ENCODE measurements at places on chromosomes 12 and 14.

DNA sequence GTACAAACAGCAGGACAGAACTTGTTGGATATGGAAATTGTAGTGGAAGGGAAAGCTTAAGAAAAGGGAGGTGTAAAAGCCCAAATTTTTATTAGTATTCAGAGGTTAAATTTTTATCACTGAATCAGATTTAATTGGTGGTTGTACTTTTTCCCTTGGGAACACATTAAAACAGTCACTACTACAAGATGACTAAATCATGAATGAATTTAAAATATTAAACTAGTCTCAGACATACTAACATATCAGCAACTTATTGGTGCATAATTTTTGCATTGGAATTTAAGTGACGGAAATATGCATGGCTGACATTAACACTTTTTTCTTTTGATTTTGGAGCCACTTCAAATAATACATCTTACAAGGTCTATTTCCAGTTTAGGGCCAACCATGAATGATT is 27.6 kb downstream of the SAMD4A start:
- no peak for DNase-seq

- DNase-seq: no peak
Observed at GRCh38 chr12:6635856-6636531, at the start of gene LPAR5. TSS of gene LPAR5 (minus strand) at chr12:6635959. CDS start at chr12:6621248, 14,711 bp downstream.

DNA sequence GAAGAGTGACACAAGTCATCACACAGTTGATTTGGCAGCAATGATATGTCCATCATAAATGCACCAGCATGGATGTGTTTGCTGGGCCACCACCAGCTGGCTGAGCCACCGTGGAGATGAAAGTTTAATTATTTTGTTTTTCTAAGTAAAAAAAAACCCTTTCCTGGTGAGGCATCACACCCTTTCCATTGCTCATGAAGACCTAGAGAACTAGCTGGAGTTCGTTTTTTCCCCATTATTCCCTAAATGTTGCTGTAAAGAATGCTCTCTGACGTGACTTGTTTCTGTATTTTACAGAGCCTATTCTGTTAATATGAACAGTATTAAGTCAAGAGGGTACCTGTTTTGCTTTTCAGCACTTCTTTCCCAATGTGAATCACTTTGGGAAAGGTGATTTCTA is 257.9 kb downstream of the MSRB3 start:
- DNase-seq: no peak

GRCh38 chr14:96598332-96598928 is 96.2 kb downstream of the PAPOLA start:
- no peak for DNase-seq

DNA sequence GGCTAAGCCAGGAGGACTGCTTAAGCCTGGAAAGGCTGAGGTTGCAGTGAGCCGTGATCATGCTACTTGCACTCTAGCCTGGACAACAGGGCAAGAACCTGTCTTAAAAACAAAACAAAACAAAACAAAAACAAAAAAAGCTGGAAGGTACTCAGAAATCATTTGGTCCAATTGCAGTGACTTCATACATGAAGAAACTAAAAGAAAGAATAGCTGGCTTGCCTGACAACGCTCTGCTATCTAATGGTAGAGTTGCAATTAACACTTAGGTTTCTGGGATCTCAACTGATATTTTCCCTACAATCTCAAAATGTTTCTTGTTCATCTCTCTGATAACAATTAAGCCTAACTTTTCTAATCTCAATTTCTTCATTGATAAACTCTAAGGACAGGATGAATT is 13.7 kb downstream of the EEA1 start:
- DNase-seq: no peak

DNA sequence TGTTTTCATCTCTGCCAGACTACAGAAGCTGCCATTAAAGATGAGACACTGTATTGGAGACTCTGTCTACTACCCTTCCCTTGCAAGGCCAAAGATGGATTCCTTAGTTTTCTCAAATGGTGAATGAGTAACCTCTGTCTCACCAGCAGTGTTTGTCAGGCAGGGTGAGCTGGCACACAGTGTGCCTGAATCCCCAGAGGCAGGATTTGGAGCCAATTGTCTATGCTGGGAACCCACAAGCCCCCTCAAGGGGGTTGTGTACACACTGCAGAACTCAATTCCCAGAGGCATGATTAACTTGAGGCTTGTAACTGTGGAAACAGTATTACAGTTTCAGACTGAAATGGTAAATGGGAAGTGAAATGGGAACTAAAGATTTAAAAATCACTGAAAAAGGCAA is 136.8 kb upstream of the PTPRB start:
- peak; percentile 48 for DNase-seq

- no peak for DNase-seq
Observed at GRCh38 chr14:79442786-79443185, 768.5 kb downstream of the DIO2 start.

DNA sequence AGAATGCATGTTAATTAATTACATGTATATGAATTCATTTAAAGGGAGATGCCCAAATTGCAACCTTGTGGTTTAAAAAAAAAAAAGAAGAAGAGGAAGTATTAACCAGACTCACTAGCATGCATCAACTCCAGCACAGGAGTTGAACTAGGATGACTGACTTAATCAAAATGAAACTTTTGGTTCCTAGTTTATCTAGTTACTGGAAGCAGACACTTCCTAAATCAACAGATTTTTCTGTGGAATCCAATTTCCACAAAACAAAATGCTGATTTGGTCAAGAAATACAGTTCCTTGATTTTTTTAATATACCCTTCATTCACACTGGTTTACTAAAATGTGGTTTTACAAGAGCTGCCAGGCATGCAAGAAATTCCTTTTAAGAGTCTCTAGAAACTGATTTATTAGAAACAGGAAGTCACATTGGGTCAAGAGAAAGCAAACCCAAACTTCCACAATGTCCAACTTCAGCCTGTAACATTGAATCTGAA is 41.6 kb downstream of the ITPR2 start:
- no peak for DNase-seq

GRCh38 chr14:65074449-65075150 is 27.7 kb downstream of the MAX start:
- DNase-seq: no peak

- no peak for DNase-seq
Observed at GRCh38 chr14:80978403-80978802, 23.0 kb downstream of the TSHR start.

All from RKO (cell line).